ENCODE measurements at places on chromosomes 16 and 17.

GRCh38 chr17:2138318-2138717 lies 83.4 kb downstream of the HIC1 start:
- peak; percentile 57 for DNase-seq
- peak overlapping the region; percentile 4 for H3K27ac ChIP-seq

DNA sequence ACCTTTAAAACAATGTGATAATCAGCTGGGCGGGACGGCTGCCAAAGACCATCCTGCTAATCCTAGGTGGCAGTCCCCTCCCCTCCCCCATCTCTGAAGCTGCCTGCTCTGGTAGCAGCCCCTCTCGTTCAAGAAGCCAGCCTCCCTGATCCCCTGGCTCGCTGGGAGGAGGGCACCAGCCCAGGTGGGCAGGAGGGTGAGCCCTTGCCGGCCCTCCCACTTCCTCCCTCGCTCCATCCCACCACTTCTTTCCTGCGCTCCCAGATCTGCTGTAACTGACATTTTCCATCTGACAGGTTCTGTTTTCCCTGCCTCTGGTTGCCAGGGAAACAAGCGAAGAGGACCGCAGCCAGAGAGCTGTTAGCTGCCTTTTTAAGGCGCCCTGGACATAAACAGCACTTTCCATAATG lies 155.7 kb upstream of the TNRC6C start:
- H3K4me3 ChIP-seq = peak overlapping the region; percentile 47
- H3K27ac ChIP-seq = no peak overlapping the region
- H3K27me3 ChIP-seq = no peaks in the 10 kb centered on the region

DNA sequence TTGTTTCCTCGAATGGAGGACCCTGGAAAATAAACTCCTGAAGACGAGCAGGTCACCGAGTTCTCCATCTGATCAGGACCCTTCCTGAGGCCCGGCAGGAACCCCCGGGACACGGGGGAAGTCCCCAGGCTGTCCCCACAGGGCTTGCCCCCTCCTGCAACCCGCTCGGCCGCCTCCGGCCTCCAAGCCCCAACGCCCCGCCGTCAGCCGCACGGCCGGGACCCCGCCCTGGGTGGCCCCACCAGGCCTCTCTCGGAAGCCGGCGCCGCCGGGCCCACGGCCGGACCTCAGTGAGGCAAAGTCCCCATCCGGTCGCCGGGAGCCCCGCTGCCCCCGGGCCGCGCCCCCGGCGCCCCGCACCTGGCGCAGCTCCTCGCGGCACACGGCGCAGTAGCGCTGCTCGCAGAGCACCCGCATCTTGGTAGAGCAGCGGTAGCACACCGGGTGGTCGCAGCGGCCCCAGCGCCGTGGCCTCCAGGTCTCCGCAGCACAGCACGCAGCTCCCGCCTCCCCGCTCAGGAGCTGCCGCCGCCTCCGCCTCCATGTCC lies 383 bp downstream of the ZNF598 start:
- DNase-seq = peak; percentile 70
- H3K4me1 ChIP-seq = peaks cover 24% of the 10 kb centered on the region
- H3K4me3 ChIP-seq = peak overlapping the region; percentile 96
- H3K27ac ChIP-seq = peak overlapping the region; percentile 29
- H3K27me3 ChIP-seq = no peaks in the 10 kb centered on the region

- no peak for DNase-seq
- H3K27me3 ChIP-seq = no peaks in the 10 kb centered on the region
- H3K27ac ChIP-seq = no peak overlapping the region
- peaks cover 10% of the 10 kb centered on the region for H3K36me3 ChIP-seq
These were observed 10.4 kb downstream of the HSD11B2 start for GRCh38 chr16:67441271-67441753.

GRCh38 chr17:60094754-60095153 lies 16.0 kb upstream of the HEATR6 start:
- no peak overlapping the region for H3K4me3 ChIP-seq
- DNase-seq = peak; percentile 7
- no peaks in the 10 kb centered on the region for H3K4me1 ChIP-seq
- no peak overlapping the region for H3K27ac ChIP-seq
- no peaks in the 10 kb centered on the region for H3K36me3 ChIP-seq

Data from endodermal cell (in vitro differentiated cells).